Muscle of leg (tissue), 16 donors: ENCODE measurements at places on chromosomes 4 and X.

GRCh38 chr4:45063696-45064095, 337.3 kb upstream of the GNPDA2 start:
- H3K27ac ChIP-seq = peak overlapping the region; percentile 21
- H3K36me3 ChIP-seq = no peaks in the 10 kb centered on the region
- peak; percentile 69 for DNase-seq

GRCh38 chrX:15797707-15798106, 7.4 kb downstream of the ZRSR2 start:
- no peak overlapping the region for H3K4me3 ChIP-seq
- H3K4me1 ChIP-seq = no peaks in the 10 kb centered on the region
- H3K27me3 ChIP-seq = no peaks in the 10 kb centered on the region
- H3K36me3 ChIP-seq = no peaks in the 10 kb centered on the region

- DNase-seq = no peak
- peaks cover 14% of the 10 kb centered on the region for H3K27me3 ChIP-seq
- no peak overlapping the region for H3K4me3 ChIP-seq
- peaks cover 3% of the 10 kb centered on the region for H3K36me3 ChIP-seq
- no peak overlapping the region for H3K27ac ChIP-seq
Observed at GRCh38 chrX:112774142-112774541, 66.5 kb downstream of the AMOT start.

GRCh38 chrX:129650821-129651510, 3.8 kb downstream of the APLN start:
- no peak overlapping the region for H3K4me3 ChIP-seq
- peaks cover 34% of the 10 kb centered on the region for H3K4me1 ChIP-seq
- H3K27ac ChIP-seq = no peak overlapping the region
- peaks cover 65% of the 10 kb centered on the region for H3K27me3 ChIP-seq

GRCh38 chr4:176377780-176378179, 58.0 kb downstream of the SPCS3 start:
- no peaks in the 10 kb centered on the region for H3K27me3 ChIP-seq
- H3K4me3 ChIP-seq = no peak overlapping the region
- peak; percentile 6 for DNase-seq

DNA sequence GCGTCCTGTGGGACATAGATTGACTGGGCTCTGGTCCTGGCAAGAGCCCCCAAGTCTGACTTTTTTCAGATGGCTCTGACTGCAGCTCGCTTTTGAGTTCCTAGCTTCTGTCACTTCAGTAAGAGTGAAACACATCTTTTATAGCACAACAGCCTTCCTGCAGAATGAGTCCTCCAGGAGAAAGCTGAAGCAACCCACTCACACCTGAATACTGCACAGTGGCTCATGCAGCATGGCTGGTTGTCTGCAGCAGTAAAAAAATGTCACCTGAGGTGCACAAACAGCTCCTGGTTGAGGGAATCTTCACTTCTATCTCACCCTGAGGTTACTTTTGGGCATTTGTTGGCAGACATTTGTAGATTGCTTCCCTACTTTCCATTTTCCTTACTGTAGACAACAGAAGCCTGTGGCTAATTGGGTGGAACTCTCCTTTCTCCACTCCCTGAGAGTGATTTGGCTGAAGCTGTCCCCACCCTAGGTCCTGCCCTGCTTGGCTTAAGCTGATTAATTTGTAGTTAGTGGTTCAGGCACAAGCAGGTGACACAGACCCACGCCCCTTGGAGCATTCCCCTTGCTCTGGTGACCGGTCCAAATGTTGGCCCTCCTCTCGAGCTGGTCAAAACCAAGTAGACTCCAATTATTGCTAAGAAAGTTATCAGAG, 99.7 kb downstream of the NPNT start:
- H3K4me1 ChIP-seq = peaks cover 18% of the 10 kb centered on the region
- H3K27ac ChIP-seq = no peak overlapping the region
- H3K27me3 ChIP-seq = no peaks in the 10 kb centered on the region

DNA sequence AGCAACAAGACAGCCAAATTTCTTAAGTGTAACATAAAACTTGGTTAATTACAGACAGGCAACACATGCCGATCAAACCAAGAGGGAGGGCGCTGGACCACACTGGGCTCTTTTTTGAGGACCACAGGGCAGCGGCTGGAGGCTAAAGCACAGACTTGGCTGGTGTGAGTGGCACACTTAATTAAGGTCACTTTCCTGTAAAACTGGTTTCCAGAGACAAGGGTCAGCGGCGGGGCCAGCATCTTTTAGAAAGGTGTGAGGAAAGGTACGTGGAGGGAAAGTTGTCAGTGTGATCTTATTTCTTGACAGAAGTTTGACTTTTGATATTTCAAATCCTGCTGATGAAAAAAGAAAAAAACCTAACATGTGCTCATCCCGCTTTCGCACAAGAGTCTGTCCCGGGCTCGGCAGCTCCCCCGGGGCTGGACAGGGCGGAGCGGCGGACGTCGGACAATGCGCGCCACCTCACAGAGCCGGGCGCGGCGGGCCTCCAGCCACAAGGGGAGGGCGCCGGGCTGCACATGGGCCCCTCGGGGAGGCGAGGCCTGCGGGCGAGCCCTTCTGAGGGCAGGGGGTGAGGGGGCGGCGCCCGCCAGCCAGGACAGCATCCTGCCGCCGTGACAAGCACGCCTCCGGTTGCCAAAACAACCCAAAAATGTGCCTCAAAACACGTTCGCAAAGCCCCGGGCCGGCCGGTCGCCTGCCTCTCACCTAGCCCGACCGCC, 660 bp upstream of the HSPA4L start:
- H3K27ac ChIP-seq = peak overlapping the region; percentile 92
- H3K4me3 ChIP-seq = peak overlapping the region; percentile 83
- DNase-seq = peak; percentile 75
- H3K27me3 ChIP-seq = peaks cover 17% of the 10 kb centered on the region
- H3K36me3 ChIP-seq = no peaks in the 10 kb centered on the region

GRCh38 chr4:185396724-185397385, at the start of gene ANKRD37:
ANKRD37 (plus strand) TSS chr4:185396841; CDS start chr4:185396924, 83 bp downstream.
- H3K27ac ChIP-seq = peak within 1 kb of the TSS; percentile 92
- peaks cover 13% of the 10 kb centered on the region for H3K4me1 ChIP-seq
- H3K36me3 ChIP-seq = peaks cover 13% of the 10 kb centered on the region
- no peaks in the 10 kb centered on the region for H3K27me3 ChIP-seq

DNA sequence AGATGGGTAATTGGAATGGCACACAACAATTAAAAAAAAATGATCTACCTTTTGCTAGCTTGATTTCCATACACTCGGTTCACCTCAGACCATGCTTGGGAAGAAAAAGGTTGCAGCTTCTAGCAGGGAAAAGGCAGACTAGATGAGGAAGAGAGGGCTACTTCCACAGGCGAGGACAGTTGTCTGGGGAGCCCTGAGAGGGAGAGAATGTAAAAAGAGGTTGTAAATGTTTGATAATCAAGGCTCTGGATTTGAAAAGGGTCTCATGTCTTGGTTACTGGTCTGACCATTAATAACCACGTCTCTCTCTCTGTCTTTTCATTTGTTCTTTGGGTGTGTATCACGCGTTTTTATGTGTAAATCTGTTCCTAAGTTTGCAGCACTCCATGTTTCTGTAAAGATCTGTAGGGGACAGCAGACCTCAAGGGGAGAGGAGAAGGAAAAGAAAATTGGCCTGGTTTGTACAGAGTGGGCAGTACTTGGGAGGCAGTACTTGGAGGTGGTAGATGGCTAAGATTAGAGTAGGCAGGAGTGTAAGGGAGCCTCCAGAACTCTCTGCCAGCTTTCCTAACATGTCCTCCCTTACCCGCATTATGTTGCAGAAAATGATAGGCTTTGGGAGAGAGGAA, 750 bp downstream of the ARMCX5 start:
- H3K4me1 ChIP-seq = no peaks in the 10 kb centered on the region
- peaks cover 12% of the 10 kb centered on the region for H3K27me3 ChIP-seq
- H3K4me3 ChIP-seq = peak overlapping the region; percentile 60
- peaks cover 9% of the 10 kb centered on the region for H3K36me3 ChIP-seq
- peak; percentile 51 for DNase-seq
- peak overlapping the region; percentile 88 for H3K27ac ChIP-seq

- H3K4me1 ChIP-seq = peaks cover 23% of the 10 kb centered on the region
- no peak overlapping the region for H3K4me3 ChIP-seq
- H3K27ac ChIP-seq = peak overlapping the region; percentile 93
- peak; percentile 77 for DNase-seq
Observed at GRCh38 chr4:153564630-153565525, 98.7 kb downstream of the TMEM131L start.

GRCh38 chrX:94560930-94561329, 886.9 kb downstream of the FAM133A start:
- DNase-seq = peak; percentile 9
- no peak overlapping the region for H3K27ac ChIP-seq
- H3K36me3 ChIP-seq = no peaks in the 10 kb centered on the region
- H3K27me3 ChIP-seq = no peaks in the 10 kb centered on the region
- no peak overlapping the region for H3K4me3 ChIP-seq
